Effector memory CD8-positive, alpha-beta T cell (primary cell): ENCODE measurements at places on chromosomes 1 and 21.

DNA sequence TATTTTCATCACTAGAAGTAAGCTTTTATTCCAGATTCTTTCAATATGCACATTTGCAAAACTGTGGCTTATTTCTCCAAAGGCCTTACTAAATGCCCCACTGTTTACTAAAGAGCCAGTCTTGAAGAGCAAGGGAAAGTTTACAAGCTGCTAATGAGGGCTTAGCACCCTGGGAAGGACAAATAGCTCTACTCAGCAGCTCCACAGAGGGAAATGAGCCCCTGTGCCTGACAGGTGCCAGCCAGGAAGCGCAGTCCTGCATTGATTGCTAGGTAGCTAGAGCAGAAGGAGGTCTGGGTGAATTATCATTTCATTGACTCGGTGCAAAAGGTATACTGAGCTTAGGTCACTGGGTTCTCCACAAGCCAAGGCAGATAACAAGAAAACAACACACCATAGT, 307.0 kb downstream of the SETD4 start:
- H3K36me3 ChIP-seq = no peaks in the 10 kb centered on the region
- no peak overlapping the region for H3K4me3 ChIP-seq
- no peak for DNase-seq
- no peak overlapping the region for H3K27ac ChIP-seq
- H3K27me3 ChIP-seq = peaks cover 70% of the 10 kb centered on the region

- H3K27ac ChIP-seq = no peak overlapping the region
- no peak for DNase-seq
- no peaks in the 10 kb centered on the region for H3K27me3 ChIP-seq
- H3K4me3 ChIP-seq = no peak overlapping the region
- no peaks in the 10 kb centered on the region for H3K36me3 ChIP-seq
Measured at GRCh38 chr1:82321794-82322193, 521.1 kb downstream of the ADGRL2 start.

GRCh38 chr1:64167176-64167575, 36.2 kb upstream of the UBE2U start:
- H3K27ac ChIP-seq = no peak overlapping the region
- H3K4me1 ChIP-seq = no peaks in the 10 kb centered on the region
- peaks cover 34% of the 10 kb centered on the region for H3K27me3 ChIP-seq

GRCh38 chr1:154833209-154833608, 36.9 kb downstream of the KCNN3 start:
- H3K27me3 ChIP-seq = peaks cover 47% of the 10 kb centered on the region
- no peaks in the 10 kb centered on the region for H3K4me1 ChIP-seq
- H3K4me3 ChIP-seq = no peak overlapping the region
- H3K27ac ChIP-seq = no peak overlapping the region

DNA sequence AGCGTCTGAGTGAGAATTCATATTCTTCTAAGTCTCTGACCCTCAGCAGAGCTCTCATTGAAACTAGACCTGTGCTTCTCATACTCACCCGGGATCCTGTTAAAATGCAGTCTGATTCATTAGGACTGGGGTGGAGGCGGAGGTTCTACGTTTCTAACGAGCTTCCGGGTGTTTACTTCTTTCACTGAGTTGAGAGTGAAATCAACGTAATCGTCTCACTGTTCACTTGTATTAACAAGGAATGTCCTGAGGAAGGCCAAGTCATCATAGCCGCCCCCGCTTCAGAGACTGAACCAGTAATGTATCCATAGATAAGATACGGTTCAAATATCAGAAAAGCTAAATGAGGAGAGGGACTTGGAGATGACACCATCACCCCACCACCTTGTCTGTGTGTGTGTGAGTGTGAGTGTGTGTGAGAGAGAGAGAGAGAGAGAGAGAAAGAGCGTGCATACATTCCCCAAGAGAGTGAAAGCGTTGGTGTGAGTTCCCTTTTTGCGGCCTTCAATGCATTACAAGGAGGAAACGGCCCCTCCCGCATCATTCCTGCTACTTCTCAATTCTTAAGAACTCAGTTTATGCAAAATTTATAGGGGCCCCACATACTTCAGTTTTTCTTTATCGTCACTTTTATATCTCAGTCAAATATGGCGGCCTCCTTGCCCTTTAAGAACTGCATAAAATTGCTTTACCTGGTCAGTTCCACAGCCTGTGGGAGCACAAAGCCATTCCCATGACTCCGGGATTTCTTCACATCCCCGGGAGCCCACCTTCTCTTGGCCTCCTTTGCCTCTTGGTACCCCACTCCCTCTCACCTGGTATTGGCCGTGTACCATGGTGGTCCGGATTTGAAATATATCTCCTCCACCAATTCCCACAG, 19.8 kb downstream of the KMO start:
- H3K4me1 ChIP-seq = peaks cover 5% of the 10 kb centered on the region
- peaks cover 7% of the 10 kb centered on the region for H3K27me3 ChIP-seq
- no peak for DNase-seq

DNA sequence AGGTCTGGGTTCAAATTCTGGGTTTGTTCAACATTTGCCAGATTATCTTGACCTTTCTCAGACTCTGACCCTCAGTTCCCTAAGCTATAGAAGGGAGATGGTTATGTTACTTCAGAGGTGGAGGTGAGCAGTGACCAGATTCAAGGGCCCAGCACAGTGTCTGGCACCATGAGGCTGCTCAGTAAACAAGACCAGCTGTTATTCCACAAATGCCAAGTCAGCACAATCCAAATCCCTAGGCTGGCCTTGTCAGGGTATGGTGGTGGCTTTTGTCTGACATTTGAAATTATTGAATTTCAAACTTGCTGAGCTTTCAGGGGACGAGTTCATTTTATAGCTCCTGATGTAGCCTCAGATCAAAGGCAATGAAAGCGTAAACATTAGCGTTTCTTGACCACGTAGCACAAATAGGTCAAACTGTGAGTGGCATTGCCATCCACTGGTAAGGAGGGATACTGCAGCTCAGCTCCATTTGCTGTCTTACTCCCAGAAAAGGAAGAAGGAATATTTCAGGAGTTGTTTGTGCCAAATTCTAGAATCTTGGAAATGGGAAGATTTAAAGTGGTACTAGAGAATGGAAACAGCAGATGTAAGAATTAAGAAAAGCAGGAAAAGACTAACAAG, 94.3 kb upstream of the EDN2 start:
- H3K36me3 ChIP-seq = peaks cover 4% of the 10 kb centered on the region
- DNase-seq = no peak
- peaks cover 9% of the 10 kb centered on the region for H3K4me1 ChIP-seq
- no peak overlapping the region for H3K4me3 ChIP-seq

DNA sequence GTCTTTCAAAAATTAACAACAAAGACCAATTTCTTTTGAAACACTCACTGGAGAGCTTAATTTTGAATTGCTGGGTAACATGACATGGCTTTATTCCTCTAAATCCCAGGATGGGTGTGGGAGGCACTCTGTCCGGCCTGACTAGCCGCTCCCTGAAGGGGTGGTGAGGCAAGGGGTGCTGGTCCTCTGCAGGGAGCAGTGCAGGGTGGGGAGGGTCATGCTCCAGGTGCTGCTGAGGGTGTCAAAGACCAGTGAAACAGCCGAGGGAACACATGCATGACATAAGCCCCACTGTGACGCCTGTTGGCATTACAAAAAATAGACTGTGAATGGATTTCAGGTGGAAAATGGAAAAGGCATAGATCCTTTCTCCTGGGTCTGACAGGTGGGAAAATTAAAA, 223.7 kb downstream of the VAV3 start:
- DNase-seq = no peak
- H3K4me3 ChIP-seq = no peak overlapping the region
- H3K27ac ChIP-seq = no peak overlapping the region
- H3K27me3 ChIP-seq = no peaks in the 10 kb centered on the region
- peaks cover 10% of the 10 kb centered on the region for H3K36me3 ChIP-seq

DNA sequence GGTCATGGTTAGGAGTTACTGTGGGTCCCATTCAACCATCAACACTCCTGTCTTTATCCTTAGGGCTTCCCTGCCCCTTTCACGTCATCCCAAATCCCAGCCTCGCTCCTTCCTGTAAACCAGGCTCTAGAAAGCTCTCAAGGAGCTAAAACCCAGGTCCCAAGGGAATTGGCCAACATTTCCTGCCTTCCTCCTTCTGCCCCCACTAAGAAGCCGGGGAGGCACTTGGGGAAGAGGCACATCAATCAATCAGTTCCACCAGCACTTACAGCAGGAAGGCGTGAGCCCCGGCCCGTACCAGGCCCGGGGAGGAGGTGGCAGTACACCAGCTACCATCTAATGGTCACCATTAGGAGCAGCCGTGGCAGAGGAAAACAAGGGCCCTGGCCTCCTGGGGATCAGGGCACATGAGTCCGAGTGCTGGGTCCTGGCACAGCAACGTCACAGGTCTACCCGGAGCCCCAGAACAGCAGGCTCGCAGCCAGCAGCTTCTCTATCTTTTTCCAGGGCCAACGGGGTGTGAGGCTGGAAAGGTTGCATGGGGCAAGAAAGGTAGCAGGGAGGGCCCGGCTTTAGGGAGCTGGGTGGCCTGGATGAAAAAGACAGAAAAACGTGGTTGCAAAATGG, 108.6 kb downstream of the CASZ1 start:
- no peak for DNase-seq
- H3K4me3 ChIP-seq = no peak overlapping the region
- no peaks in the 10 kb centered on the region for H3K27me3 ChIP-seq
- H3K4me1 ChIP-seq = peaks cover 37% of the 10 kb centered on the region
- peaks cover 48% of the 10 kb centered on the region for H3K36me3 ChIP-seq

DNA sequence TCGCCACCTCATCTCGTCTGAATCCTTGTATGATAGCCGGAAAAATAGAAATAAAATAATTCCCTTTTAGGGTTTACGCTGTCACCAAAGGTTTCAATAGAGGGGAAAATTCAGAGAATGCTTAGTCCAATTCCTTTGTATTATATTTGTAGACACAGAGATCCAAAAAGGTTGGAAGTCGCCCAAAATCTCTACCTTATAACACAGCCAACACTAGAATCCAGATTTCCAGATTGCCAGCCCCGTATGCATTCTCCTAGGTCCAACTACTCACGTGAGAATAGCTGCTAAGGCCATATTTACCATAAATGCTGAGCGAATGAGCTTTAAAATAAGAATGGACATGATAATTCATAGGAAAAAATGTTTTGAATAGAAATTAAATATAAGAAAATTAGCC, 124.5 kb downstream of the KCNK1 start:
- H3K27ac ChIP-seq = no peak overlapping the region
- H3K4me1 ChIP-seq = no peaks in the 10 kb centered on the region
- peaks cover 1% of the 10 kb centered on the region for H3K27me3 ChIP-seq
- no peaks in the 10 kb centered on the region for H3K36me3 ChIP-seq
- H3K4me3 ChIP-seq = no peak overlapping the region
- DNase-seq = no peak

DNA sequence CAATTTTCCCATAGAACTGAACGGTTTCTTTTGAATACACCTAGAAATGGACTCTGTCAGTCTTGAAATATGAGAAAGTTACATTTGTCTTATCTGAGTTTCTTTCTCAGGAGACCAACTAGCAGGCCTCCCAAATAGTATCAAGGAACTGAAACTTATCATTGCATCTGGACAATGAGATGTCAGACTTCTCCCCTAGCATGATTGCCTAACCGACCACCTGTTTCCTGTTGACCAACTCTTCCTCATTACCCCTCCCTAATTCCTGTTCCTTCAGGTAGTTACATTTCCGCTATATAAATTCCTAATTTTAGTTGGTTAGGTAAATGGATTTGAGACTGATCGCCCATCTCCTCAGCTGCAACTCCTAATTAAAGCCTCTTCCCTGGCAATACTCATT, 1587.3 kb downstream of the NCAM2 start:
- H3K36me3 ChIP-seq = no peaks in the 10 kb centered on the region
- H3K27me3 ChIP-seq = no peaks in the 10 kb centered on the region
- H3K4me1 ChIP-seq = no peaks in the 10 kb centered on the region
- H3K27ac ChIP-seq = no peak overlapping the region

- peaks cover 22% of the 10 kb centered on the region for H3K36me3 ChIP-seq
- H3K4me3 ChIP-seq = peak overlapping the region; percentile 51
- no peak for DNase-seq
Measured at GRCh38 chr21:44844256-44844655, 26.4 kb upstream of the SUMO3 start.

DNA sequence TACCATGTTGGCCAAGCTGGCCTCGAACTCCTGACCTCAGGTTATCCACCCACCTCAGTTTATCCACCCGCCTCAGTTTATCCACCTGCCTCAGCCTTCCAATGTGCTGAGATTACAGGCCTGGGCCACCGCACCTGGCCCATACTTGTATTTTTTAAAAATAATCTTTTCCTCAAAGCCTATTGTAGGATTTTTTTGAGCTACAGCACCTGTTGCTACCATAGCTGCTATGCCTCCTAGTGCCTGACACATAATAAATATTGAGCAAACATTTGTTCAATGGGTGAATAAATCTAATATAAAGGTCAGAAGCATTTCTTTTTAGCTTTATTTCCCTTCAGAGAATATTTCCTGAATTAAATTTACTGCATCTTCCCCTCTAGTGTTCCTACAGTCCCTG, 15.7 kb upstream of the ACBD3 start:
- no peaks in the 10 kb centered on the region for H3K4me1 ChIP-seq
- no peak for DNase-seq
- H3K4me3 ChIP-seq = no peak overlapping the region
- H3K27ac ChIP-seq = no peak overlapping the region
- H3K36me3 ChIP-seq = peaks cover 3% of the 10 kb centered on the region

GRCh38 chr1:182811975-182812722, 22.6 kb downstream of the NPL start:
- H3K36me3 ChIP-seq = peaks cover 4% of the 10 kb centered on the region
- H3K27me3 ChIP-seq = no peaks in the 10 kb centered on the region
- DNase-seq = no peak
- no peak overlapping the region for H3K4me3 ChIP-seq

DNA sequence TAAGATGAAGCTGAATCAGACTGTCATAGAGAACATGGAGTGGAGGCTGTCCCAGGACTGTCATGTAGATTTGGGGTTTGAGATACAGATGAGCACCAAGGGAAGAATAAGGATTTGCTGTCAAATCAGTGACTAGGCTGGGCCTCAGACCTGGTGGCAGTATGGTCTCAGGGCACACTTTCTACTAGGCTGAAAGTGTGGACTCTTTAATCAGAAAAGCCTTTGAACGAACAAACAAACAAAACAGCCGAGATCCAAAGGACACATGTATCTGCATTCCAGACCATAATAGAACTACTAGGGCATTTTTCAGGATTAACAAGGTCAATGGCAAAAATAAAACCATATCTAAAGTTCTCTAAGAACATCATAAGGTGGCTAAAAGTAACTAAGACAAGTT, 2.9 kb downstream of the OR10J1 start:
- H3K27me3 ChIP-seq = peaks cover 54% of the 10 kb centered on the region
- no peak overlapping the region for H3K27ac ChIP-seq
- H3K36me3 ChIP-seq = no peaks in the 10 kb centered on the region
- H3K4me3 ChIP-seq = no peak overlapping the region

GRCh38 chr1:72937905-72938304, 655.6 kb upstream of the NEGR1 start:
- H3K27ac ChIP-seq = no peak overlapping the region
- no peaks in the 10 kb centered on the region for H3K4me1 ChIP-seq
- no peak for DNase-seq
- no peak overlapping the region for H3K4me3 ChIP-seq
- H3K36me3 ChIP-seq = no peaks in the 10 kb centered on the region

GRCh38 chr1:110616587-110616986, 10.4 kb upstream of the KCNA2 start:
- DNase-seq = no peak
- H3K4me3 ChIP-seq = no peak overlapping the region
- H3K27ac ChIP-seq = no peak overlapping the region
- no peaks in the 10 kb centered on the region for H3K27me3 ChIP-seq
